ENCODE measurements at places on chromosomes 1 and 21.

DNA sequence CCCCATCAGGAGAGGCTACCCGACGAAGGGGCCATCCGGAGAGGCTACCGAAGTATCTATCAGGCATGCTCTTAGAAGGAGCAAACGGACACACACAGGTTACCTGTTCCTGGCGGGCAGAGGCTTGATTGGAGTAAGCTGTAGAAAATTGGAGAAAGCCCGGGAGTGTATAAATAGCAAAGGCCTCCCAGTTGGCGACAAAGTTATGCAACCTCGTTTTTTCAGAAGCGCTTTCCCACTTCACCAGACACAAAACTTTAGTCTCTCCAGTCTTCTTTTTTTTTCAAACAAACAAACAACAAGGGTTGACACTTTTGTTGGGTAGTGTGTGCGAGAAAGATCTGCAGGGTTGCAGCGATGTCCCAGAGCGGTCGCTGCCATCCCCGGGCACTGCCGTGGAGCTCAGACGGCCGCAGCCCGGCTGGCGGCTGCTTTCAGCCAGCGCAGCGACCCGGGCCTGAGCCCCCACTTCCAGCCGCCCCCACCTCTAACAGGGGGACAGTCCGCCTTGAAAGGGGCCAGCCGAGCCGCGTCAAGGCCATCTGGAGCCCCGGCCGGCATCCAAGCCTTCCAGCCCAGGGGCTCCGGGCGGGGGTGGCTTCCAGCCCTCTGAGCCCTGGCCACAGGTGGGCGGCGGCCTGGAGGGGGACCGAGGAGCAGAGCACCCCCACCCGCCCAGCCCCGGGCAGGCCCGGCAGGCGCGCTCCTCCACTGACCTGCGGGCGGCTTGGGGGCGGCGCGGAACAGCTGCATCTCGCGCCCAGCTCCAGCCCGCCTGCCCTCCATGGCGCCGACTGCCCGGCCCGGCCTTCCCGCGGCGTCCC lies 616 bp downstream of the MCOLN3 start:
- DNase-seq: peak; percentile 45

- DNase-seq: no peak
Measured at GRCh38 chr1:43274125-43274803, 4.5 kb downstream of the TMEM125 start.

GRCh38 chr1:82387012-82387366 lies 586.3 kb downstream of the ADGRL2 start:
- DNase-seq: no peak

DNA sequence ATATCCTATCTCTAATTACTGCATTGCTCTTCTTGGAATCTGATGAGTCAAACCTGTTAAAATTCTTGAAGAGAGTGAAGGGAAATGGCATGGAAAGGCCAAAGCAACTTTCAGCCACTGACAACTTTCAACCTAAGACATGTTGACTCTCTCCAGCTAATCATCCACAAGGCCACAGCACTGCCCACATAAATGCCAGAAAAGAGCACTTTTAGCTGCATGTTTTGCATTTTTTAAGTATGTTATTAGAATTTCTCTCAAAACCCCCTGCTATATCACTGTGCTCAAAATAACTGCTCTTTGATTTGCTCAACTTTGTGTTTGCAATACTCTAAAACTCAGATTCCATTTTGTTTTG lies 352.5 kb downstream of the ADGRL2 start:
- no peak for DNase-seq

DNA sequence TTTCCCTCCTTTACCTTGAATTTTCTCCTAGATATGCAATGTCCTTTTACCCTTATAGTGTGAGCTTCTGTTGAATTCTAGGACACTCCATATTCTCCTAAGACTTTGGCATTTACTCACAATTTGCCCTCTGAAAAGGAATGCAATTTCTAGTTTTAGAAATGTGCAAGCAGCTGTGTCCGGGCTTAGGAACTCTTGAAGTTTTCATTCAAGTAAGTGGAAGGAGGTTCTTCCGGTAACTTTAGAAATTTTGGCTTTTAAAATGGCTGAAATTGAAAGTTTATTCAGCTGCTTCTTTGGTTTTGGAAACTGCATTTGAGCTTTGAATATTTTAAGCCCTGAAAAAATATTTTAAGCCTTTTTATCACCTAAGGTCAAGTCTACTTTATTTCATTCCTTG lies 56.3 kb downstream of the DPH5 start:
- DNase-seq: no peak

- DNase-seq: no peak
Measured at GRCh38 chr1:54371942-54372275, 34.3 kb downstream of the SSBP3 start.

Data from NCI-H82 (cell line).